ENCODE measurements at places on chromosomes 5 and 9.

GRCh38 chr9:72650206-72650605 is 128.8 kb downstream of the TMC1 start:
- DNase-seq: no peak

GRCh38 chr9:136899196-136899595 is 12.9 kb downstream of the TRAF2 start:
- no peak for DNase-seq

DNA sequence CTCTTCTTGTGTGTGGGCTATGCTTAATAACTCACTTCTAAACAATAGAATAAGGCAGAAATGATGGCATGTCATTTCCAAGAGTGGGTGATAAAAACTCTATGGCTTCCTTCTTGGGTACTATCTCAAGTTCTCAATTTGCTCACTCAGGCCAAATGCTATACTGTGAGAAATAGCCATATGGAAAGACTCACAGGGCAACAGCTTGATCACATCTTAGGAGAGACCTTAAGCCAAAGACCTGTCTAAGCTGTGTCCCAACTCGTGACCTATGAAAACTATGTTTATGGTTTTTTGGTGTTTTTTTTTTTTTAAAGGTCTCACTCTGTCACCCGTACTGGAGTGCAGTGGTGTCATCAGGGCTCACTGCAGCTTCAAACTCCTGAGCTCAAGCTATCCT is 2.1 kb upstream of the UIMC1 start:
- no peak for DNase-seq

- no peak for DNase-seq
These were observed 264.8 kb downstream of the DOCK8 start for GRCh38 chr9:479304-479970.

DNA sequence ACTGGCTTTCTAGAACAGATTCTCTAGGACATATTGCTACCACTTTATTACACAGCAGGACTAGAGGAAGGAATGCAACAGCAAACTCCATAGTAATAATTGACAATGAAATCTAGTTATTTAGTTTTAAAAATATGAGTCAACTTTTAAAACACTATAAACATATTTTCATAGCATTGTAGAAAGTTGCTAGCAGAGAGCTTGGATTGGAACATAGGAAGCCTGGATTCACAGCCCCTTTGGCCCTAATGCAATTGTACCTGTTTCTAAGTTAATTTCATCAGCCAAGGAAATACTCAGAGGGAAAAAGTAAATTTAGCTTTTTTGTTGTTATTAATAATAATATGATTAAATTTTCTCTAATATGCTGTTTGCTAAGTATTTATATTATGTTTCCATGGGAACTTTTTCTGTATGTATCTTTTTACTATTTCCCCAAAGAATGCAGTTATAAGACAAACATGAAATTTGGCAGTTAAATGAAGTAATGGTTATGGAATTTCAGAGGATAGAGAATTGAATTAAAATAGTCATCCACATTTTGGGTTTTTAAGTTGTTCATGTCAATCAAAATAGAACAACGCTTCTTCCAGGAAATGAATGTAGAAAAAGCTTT is 45.6 kb downstream of the VCAN start:
- DNase-seq: no peak

- no peak for DNase-seq
These were observed 90.5 kb upstream of the AGXT2 start for GRCh38 chr5:35138232-35138631.

GRCh38 chr9:86097510-86098224 is 1.7 kb downstream of the GOLM1 start:
- DNase-seq: no peak

- DNase-seq: no peak
These were observed 39.2 kb downstream of the SHC3 start for GRCh38 chr9:89139455-89139854.

DNA sequence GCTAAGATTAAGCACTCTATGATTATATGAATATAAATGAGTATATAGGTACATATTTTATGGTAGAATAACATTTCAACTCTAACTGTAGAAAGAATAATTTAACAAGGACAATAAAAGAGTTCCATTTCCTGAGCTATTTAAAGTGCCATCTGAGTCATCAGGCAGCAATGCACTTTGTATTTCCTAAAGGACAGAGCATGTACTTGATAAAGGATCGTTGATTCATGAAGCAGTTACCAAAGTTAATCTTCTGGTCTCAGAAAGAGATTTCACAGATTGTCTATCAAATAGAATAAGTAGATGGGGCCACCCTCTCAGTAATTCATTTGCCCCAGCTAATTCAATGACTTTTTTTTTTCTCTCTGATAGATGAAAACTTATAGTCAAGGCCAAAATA is 747.8 kb downstream of the CDH18 start:
- DNase-seq: no peak

DNA sequence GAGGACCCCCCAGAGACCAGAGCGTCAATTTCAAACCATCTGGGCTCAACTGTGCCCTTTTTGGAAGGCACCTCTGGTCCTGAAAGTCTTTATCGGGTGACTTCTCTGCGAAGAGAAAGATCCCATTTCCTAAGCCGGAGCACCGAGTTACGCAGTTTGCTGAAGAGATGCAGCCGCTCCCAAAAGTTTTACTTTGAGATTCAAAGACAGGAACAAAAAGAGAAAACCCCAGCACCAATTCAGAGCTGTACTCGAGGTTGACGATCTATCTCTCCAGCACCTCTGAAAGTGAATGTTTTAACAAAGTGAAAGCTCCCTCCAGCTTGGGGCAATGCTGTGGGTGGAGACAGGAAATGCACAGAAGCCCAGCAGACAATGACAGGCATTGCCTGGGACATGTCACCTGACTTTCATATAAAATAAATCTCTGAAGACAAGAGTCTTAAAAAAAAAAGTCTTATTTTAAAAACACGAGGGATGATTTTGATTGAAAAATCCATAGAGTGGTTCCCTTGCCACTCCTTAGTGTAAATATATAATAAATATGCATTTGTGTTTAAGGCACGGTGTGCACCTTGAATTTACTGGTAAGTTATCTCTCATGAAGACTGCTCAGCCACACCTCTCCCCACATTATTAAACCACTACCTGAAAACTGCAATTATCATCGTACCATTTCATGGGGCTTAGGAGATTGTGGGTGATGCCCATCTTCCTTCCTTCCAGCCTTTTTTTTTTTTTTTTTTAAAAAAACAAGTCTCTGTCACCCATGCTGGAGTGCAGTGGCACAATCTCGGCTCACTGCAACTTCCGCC is 79.9 kb downstream of the FNBP1 start:
- peak; percentile 44 for DNase-seq

DNA sequence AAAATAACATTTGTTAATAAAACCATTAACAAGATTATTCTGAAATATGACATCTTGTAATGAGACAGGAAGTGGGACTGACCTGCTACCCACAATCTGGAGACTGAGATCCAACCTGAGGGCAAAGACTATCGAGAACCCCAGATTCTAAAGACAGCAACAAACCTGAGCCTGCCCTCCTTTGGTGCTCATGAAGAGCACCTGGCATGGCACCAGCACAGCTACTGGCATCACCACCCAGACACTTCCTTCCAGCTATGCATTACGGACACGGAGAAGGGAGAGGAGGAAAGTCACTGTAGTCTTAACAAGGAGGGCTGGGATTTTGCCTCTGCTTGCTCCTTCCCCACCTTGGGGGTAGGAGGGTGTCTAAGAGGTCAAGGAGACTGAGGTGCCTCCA is 105.5 kb downstream of the AUH start:
- no peak for DNase-seq

DNA sequence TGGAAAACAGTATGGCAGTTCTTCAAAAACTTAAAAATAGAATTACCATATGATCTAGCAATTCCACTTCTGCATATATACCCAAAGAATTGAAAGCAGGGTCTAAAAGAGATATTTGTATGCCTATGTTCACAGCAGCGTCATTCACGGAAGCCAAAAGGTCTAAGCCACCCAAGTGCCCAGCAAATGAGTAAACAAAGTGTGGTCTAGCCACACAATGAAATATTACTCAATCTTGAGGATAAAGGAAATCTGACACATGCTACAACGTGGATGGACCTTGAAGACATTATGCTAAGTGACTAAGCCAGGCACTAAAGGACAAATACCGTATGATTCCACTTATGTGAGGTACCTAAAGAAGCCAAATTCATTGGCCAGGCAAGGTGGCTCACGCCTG is 11.1 kb upstream of the MED27 start:
- no peak for DNase-seq

DNA sequence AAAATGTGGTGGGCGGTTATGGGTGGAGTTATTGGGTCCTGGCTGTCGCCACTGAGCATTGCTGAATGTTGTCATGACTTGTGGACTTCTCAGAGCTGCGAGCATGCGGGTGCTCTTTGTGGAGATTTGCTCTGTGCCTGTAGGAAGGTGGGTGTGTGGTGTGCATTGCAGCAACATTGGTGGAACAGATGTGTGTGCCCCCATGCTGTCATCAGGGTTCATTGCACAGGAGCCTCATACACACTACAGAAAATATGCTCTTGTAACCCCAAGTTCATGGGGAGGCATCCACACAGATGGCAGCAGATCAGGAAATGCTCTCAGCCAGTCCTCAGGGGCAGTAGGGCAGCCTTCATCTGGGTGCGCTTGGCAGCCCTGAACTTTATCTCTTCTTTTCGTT is 55.9 kb upstream of the PHF2 start:
- no peak for DNase-seq

- DNase-seq: no peak
These were observed 4.5 kb downstream of the DUSP1 start for GRCh38 chr5:172766287-172767108.

GRCh38 chr5:143249851-143250250 is 153.6 kb downstream of the NR3C1 start:
- no peak for DNase-seq

DNA sequence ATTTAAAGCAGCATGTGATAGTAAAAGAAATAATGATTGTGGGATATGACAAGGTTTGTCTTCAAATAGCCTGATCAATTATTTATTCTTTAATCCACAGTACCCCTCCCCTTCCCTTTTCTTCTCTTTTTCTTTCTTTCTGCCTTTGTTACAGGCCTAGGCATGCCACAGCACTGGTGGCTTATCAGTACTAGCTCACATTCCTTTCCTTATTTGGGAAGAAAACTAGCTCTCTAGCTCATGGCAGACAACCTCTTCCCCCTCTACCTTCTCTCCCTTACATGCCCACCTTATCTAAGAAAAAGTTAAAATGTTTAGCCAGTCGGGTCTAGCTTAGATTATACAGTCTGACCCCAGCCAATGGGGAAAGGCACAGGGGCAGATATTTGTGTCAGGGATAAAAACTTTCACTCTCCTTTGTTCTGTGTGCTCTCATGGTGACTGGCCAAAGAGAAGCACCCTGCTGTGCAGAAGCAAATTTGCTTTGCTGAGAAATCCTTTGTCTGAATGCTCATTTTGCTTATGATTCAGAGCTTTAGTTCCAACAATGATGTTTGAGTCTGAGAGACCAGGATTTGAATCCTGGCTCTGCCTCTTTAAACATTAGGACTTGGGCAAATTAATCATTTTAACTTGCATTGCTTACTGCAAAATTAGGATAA is 75.8 kb upstream of the CDH12 start:
- DNase-seq: peak; percentile 20

GRCh38 chr9:111450124-111450523 is 34.1 kb downstream of the ECPAS start:
- no peak for DNase-seq

- DNase-seq: no peak
These were observed 81.8 kb upstream of the NEURL1B start for GRCh38 chr5:172559004-172559932.

GRCh38 chr5:17365811-17366138 is 132.3 kb upstream of the TAF11L2 start:
- DNase-seq: no peak

DNA sequence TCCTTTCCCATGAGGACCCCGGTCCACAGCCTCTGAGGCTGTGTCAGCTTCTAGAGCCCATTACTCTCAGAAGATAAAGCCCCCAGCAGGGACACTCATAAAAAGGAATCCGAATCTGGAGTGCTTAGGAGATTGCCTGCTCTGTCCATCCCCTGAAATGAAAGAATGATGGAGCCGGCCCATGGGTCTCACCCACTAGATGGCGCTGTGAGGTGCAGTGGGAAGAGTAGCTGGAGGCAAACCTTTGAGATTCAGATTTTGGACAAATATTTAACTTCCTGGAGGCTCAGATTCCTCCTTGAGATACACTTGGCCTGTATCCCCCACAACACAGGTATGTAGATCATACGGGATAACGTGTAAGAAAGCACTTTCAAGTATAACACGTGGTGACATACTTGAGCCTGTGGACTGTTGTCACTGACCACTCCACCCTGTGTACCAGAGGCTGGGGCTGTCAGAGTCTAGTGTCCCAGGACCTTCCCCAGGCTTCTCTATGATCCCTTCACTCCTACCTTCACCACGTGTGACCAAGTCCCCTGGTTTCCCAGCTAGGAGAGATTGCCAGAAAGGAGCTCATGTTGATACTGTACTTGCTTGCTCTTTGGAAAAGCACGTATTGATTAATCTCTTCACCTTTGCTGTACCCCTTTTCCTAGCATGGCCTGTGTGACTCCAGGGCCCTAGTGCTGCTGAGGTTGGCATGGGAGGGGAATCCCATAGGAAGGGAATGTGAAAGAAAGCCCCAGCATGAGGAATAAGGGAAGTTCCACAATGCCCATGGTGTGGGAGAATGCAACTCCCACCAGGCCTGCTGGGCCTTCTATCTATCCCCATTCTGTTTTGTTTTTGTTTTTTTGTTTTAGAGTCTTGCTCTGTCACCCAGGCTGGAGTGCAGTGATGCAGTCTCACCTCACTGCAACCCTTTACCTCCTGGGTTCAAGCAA is 32.1 kb downstream of the TRMO start:
- DNase-seq: peak; percentile 77

DNA sequence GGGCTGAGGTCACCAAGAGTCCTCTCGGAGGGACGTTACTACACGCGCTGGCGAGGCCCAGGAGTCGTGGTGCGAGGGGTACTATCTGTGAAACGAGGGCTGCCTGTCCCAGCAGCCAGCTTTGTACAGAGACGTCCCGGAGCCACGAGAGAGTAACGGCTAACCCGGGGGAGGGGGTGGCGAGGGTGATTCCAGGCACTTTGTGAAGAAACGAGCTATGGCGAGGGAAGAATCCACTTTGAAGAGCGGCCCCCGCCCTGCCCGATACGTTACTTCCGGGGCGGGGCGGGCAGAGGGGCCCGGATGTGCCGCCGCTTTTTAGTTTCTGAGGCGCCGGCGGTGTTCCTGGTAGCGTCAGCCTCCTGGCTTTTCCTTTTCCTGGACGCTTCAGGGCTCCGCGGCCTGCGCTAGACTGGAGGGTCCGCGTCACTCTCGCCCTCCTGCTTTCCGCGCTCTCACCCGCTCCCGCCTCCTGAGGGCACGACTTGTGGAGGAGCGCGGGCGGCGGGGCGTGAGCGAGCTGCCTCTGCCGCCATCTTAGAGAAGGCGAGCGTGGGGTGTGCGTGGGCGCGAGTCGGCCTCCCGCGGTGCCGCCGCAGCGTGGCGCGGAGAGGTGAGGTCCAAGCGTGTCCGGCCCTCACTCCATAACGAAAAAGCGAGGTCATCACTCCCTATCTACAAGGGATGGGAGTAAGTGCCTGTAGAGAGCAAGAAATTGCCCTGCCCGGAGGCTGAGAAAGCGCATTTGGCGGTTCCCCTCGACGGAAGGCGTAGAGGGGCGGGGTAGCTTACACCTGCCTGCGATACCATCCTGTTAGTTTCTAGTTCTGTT is 580 bp upstream of the RFX3 start:
- peak; percentile 79 for DNase-seq

- peak; percentile 64 for DNase-seq
These were observed 28.1 kb upstream of the PIK3R1 start for GRCh38 chr5:68187268-68188055.

- DNase-seq: peak; percentile 84
These were observed 61.8 kb downstream of the PFDN1 start for GRCh38 chr5:140240987-140241706.
